ENCODE measurements at places on chromosomes 7 and 10.
A peak's percentile ranks its signal among the peaks of the same experiment; 100 is the strongest.

DNA sequence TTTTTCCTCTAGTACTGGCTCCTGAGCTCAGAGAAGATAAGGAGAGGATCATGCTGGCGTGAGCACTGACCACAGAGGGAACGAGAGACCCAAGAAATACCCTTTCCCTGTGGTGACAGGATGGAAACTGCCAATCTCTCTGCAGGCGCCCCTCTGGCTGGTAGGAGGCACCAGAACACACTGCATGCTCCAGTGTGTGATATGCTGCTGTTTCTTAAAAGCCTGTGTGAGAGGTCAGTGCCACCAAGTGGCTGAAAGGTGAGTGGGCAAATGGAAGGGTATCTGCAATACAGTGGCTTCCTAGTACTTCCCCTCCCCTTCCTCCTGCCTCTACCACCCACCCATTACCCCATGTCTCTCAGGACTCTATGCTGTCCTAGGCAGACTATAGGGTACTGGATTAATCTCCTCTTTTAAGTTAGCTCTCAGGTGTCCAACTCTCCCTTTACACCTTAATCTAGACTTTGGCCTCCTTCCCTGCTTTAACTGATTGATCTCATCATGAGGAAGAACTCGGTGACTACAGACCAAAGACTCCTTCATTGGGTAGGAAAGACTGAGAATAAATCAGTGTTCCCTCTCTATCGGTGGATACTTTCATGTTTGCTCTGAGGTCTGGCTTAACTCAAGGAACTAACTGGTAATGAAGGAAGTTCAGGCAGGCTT, 283.6 kb downstream of the ADRA2A start:
- DNase-seq = peak; percentile 89

- DNase-seq = no peak
Measured at GRCh38 chr10:119373294-119374102, 166.1 kb downstream of the GRK5 start.

DNA sequence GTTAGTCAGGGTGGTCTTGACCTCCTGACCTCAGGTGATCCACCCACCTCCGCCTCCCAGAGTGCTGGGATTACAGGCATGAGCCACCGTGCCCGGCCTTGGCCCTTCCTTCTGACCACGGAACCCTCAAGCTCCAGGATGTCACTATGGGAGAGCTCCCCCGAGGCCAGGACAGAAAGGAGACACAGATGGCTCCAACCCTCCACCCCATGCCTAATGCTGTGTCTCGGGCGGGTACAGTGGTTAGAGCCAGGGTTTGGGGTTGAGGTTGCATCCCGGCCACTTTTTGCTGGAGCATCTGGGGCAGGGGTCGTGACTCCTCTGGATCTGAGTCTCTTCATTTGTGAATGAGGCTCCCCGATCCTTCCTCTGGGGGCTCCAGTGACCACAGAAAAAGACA, 8.1 kb downstream of the MYL10 start:
- DNase-seq = peak; percentile 39

DNA sequence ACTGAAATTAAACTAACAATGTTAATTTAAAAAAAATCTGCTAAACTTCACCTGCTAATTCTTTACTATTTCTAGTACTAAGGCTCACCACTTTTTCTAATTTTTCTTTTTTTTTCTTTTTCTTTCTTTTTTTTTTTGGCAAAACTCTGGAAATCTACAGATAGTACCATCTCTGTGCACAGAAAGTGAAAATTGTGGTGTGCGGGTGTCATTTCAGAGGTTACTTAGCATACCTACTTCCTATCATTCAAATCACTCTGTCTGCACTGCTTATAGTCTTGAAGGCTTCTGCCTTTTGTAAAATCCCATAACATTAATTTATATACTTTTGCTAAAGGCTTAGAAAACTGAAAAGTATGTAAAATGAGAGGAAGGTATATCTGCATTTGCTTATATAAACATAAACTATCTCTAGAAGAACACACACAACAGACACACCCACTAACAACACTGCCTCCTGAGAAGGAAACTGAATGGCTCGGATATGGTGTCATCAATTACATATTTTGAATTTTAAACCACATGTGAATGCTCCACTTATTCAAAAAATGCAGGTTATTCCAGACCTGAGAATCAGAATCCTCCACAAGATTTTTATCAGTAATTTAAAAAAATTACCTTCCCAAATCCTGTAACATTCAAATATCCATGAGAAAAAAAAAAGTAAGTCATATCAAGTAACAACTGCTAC, 229.5 kb downstream of the PARD3 start:
- no peak for DNase-seq

DNA sequence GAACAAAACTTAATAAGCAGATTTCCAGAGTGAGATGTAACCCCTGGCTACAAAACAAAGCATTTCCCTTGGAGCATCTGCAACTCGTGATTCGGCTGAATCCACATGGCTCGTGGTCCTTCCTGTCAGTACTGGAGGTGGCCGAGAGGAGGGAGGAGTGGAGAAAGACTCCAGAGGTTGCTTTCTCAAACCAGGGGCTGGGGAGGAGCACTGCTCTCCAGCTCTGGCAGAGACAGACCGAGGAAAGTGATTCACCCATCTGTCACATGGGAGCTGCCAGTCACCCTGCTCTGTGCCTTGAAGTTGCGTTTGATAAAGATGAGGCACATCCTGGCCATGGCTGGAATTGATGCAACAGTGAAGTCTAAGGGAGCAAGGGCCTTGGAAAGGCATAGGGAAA, 72.7 kb downstream of the COL13A1 start:
- no peak for DNase-seq

GRCh38 chr7:80114159-80114558, 20.5 kb upstream of the GNAI1 start:
- no peak for DNase-seq

DNA sequence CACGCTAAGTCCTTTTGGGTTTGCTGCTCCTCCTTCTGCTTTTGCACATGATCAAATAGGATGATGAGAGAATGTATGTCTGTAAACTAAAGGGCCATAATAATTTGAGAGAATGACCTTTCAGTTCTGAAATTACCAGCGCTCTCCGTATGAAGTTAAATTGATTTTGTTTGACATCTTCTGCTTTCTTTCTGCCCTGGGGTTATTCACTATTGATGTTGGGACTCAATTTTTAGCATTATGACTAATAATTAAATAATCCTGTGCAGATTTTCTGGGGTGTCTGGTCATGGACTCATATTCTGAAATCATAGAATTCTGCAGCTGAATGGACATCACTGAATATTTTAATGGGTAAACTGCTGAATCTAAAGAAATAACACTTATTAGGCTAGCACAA, 423.2 kb downstream of the POM121L12 start:
- no peak for DNase-seq

All from islet precursor cell (in vitro differentiated cells).